Choroid plexus epithelial cell (primary cell): ENCODE measurements at places on chromosomes 5 and 9.

- DNase-seq = no peak
These were observed 287.0 kb upstream of the SEMA6A start for GRCh38 chr5:116861666-116862065.

DNA sequence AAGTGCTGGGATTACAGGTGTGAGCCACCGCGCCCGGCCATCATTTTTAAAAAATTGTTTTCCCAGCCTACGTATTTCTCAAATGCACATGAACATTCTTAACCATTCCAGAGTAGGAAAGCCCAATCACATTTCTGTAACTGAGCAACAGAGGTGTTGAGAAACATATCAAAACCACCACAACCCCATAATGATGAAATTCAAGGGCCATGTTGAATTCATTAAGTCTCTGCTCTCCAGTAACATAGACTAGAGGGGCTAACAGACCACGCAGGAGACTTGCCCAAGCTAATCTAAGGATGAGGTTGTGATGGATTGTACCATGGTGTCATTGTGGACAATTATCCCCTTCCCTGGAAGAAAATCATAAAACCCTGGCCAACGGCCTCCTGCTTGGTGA lies 52.9 kb downstream of the MYO10 start:
- no peak for DNase-seq

GRCh38 chr5:50691399-50692016 lies 25.1 kb downstream of the PARP8 start:
- DNase-seq = no peak

DNA sequence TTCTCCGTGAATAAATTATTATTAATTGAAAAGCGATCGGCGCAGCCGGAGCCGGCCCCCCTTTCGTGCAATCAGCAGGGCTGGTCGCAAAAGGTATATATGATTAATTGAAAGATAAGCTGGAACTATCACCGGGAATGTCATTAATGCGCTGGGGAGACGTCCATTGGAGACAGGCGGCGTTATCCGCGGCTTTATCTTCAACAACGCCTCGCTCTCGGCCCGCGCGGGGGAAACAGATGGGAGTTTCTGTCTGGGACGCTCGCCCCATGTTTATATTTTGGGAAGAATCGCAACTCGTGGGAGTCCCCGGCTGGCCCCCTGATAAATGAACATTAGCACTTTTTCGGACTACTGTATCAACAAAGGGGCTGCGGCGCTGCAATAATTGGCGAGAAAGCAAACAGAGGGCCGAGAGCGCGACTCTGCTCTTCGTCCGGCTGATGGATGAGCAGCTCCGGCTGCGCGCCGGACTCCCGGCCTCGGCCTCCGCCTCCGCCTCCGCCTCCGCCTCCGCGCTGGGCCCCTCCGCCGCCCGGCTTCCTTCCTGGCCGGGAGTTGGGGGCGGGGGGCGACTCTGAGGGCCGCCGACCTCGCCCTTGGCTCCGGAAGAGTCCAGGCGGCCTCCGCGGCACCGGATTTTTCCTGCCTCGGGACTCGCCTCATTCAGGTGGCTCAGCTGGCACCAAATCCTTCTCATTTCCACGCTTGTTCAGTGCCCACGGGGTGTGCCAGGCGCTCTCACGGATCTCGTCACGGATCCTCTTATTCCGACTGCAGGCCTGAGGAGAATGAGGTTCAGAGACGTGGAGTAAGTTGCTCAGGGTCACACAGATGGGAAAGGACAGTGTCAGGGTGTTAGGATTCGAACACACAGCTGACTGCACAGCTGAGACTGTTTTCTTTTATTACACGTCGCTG lies 3.6 kb upstream of the NKX2-5 start:
- no peak for DNase-seq

- no peak for DNase-seq
These were observed 30.9 kb downstream of the PDE6A start for GRCh38 chr5:149913436-149914419.

DNA sequence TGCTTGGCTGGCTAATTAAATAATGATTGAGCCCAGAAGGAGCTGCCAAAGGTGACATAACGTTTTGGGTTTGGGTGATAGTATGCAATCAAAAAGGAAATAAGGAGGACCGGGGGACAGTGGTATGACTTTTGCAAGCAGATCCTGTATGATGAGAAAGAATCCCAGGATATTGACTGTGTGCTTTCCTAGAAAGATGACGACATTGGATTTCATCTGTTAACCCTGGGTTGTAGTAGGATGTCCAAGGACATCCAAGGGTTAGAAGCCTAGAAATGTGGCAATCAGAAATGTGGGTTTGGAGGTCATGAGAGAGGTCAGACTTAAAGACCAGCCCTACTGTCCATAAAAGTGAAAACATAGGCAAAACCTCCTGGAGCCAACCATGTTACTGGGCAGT lies 50.3 kb upstream of the HMHB1 start:
- no peak for DNase-seq

DNA sequence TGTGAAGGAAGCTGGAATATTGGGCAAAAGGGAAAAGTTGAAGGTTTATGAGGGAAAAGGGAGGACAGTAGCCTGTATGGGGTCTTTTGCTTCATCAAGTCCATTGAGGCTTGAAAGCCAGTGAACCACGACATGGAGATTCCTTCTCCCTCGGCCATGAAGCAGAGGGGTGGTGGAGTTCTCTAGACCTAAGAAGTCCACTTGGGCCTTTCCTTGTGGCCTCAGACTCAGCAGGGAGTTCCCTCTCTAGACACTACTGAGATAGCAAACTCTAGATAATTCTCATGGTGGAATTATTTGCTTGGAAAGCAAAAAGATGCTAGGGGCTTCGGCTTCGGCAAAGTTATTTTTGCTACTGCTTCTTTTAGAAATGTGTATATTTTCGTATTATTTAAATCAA lies 78.5 kb downstream of the FOXD1 start:
- DNase-seq = peak; percentile 53

- no peak for DNase-seq
These were observed 96.3 kb downstream of the ADAMTS12 start for GRCh38 chr5:33795496-33795895.

DNA sequence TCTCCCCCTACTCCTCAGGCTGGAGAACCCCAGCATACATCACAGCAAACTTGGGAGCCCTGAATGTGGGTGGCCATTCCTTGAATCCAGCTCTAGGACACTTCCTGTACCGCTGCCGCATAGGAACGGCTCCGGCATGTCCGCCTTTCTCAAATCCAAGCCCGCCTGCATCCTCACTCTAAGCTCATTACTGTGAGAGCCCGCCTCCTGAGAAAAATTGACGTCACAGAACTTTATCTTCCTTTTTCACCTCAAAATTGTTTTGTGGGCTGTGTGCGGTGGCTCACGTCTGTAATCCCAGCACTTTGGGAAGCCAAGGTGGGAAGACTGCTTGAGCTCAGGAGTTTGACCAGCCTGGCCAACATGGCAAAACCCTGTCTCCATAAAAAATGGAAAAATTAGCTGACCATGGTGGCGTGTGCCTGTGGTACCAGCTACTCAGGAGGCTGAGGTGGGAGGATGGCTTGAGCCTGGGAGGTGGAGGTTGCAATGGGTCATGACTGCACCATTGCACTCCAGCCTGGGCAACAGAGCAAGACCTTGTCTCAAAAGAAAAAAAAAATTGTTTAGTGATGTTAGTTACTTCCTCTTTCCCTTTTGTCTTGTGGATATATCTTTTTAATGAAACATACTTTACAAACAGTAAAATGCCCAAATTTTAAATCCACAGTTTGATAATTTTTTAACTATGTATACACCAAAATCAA lies 22.8 kb downstream of the RNF44 start:
- DNase-seq = no peak

- DNase-seq = no peak
These were observed 291.1 kb upstream of the TUT7 start for GRCh38 chr9:86645303-86645702.

DNA sequence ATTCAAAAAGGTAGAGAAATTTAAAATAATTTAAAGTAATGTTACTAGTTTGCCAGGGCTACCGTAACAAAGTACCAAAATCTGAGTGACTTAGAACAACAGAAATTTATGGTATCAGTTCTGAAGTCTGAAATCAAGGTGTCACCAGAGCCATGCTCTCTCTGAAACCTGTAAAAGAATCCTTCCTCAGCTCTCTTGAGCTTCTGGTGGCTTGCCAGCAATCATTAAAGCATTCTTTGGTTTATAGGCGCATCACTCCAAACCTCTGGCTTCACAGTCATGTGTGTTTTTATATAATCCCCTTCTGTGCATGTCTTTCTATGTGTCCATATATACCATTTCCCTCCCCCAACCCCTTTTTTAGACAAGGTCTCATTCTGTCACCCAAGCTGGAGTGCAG lies 220.3 kb downstream of the COX7C start:
- DNase-seq = no peak

DNA sequence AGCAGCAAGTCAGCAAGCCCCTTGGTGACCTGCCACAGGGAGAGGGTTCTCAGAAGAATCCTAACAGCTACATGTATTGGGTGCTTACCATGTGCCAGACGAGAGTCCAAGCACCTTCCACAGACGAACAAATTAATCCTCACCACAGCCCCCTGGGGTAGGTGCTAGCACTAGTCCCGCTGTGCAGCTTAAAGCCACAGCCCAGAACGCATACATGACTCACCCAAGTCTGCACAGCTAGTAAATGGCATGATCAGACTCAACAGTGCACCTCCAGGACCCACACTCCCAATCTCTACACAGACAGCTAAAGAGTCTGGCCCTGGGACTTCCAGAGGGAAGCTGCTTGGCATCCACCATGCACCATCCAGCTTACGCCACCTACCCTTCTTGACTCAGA lies 111.5 kb downstream of the PAX5 start:
- DNase-seq = peak; percentile 63

GRCh38 chr5:10702911-10703491 lies 58.0 kb downstream of the DAP start:
- peak; percentile 59 for DNase-seq

- no peak for DNase-seq
These were observed 57.2 kb downstream of the WDR70 start for GRCh38 chr5:37436146-37436934.

- peak; percentile 94 for DNase-seq
These were observed 135.3 kb upstream of the RPS23 start for GRCh38 chr5:82413302-82414040.

GRCh38 chr5:12023614-12024241 lies 119.5 kb upstream of the CTNND2 start:
- peak; percentile 62 for DNase-seq

- DNase-seq = no peak
These were observed 9.9 kb downstream of the ZNF189 start for GRCh38 chr9:101408374-101409078.

- no peak for DNase-seq
These were observed 118.2 kb downstream of the ENTREP1 start for GRCh38 chr9:69443178-69443577.

GRCh38 chr5:180162304-180162661 lies 46.7 kb downstream of the RASGEF1C start:
- DNase-seq = no peak

- no peak for DNase-seq
These were observed 1145.0 kb downstream of the MAT2B start for GRCh38 chr5:164650427-164650826.

DNA sequence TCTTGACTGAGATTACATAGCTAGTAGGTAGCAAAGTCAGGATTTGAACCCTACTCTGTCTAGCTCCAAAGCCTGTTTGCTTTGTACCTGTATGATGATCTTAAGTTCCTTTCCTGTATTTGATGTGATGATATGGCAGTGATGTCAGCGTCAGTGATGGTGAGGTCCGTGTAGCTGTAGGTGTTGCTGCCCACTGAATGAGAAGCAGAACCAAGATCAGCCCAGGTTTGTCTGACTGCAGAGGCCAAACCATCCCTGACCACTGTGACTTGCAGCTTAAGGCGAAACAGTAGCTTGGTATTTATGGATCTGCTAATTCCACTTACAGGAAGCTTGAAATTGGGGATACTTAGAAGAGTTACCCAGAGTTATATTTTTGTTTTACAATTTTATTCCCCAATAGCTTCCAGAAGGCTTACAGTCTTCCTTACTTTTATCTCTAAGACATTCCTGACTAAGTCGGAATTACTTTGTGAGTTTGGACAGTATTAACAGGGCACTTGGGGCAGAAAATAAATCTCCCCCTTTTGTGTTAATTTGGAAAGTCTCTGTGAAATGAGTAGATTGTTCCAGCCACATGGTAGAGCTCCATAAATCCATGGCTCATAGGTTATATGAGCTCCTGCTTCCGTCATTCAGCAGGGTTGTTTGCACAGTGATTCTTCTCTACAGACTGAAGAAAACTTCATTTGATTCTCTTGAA lies 273.4 kb downstream of the NR3C1 start:
- no peak for DNase-seq

GRCh38 chr5:141753971-141754713 lies 72.1 kb upstream of the ARAP3 start:
- peak; percentile 36 for DNase-seq

DNA sequence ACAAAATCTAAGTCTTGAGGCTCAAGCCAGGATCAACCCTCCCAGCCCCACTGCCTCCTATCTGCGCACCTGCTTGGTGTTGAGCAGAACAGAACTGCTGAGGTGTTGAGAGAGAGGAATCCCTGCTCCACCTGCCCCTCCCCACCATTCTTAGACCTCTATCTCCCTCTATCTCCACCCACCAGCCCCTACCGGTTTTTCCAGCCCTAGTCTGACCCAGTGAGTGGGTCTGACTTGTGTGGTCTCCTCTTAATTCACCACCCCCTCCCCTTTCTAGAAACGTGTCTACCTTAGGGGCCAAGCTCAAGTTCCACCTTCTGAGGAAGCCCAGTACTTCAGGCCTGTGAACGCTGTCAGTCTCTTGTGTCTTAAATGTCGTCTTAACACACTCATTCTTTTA lies 93.7 kb downstream of the ARHGAP26 start:
- no peak for DNase-seq

DNA sequence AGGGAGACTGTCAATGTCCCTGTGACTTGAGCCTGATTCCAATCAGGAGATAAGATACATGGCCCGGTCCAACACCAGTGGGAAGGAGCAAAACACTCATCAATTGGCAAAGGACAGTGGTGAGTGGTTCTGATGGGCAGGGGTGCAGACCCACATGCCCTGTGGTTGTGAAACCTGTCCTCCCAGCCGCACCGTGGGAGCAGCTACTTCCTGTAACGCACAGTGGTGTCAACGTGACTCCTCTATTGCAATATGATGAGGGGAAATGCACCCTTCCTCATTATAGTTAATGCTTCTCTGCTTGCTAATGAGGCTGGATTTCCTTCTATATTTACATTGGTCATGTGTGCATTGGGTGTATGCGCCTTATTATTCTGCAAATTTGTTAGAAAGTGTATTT lies 223.0 kb downstream of the IRX1 start:
- DNase-seq = no peak

DNA sequence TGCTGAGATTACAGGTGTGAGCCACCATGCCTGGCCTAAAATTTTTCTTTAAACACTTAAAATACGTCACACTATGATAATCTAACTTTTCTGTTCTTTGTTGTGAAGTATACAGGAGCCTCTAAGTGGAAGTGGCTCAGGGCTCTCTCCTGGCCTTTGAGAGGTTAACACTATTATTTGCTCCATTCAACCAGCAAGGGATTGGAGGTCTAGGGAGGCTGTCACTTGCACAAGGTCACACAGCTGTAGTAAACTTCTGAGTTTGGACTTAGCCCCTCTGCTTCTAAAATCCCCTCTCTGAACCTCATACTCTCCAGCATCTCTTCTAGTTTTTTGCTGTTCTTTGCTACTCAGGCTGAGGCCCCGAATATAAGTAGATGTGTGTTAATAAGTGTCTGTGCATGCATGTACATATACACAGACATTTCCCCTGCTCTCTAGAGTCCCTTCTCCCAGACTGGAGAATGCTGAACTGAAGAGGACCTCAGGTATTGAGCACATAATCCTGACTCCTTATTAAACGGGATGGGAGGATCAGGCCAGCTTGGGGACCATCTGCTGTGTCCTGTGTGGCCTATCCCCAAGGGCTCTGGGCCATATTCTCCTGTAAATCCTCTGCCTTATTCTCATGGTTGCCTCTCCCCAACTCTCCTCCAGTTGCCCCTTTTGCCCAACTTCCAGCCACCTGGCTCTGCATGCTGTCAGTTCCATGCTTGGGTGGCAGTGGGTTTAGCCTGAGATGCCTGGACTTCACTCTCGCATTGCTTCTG lies 87.0 kb upstream of the SPRY4 start:
- DNase-seq = no peak
